ENCODE measurements at places on chromosomes 13 and 19. TPM values are rescaled to one million over a fixed set of nuclear protein-coding genes. Genes with fewer than 3 reads are reported as not detected.
A peak's percentile ranks its signal among the peaks of the same experiment; 100 is the strongest.

Gene SULT2A1
- total RNA-seq = not detected

DNA sequence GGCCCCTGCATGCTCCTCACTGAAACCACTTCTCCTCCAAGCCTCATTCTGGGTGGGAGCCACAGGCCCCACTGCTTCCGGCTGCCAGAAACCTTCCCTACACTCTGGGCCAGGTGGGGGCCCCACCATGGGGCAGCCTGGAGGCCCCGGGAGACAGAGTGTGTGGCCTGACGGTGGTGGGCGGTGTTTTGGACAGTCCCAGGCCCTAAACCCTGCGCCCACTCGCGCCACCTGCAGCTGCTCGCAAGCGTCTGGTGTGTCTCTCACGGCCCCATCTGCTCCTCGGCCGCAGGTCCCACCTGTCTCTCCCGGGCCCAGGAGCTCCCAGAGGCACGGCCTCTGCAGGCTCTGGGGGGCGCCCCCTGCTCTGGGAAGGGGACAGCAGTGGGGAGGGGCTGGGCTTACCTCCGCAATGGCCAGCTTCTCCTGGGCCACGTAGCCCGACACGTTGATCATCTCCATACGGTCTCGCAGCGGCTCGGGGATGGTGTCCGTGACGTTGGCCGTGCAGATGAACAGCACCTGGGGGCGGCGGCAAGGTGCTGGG, 5.6 kb downstream of the RPL36 start:
- H3K4me1 ChIP-seq = peaks cover 9% of the 10 kb centered on the region
- peaks cover 16% of the 10 kb centered on the region for H3K36me3 ChIP-seq
- no peak overlapping the region for H3K27ac ChIP-seq
- H3K4me3 ChIP-seq = peak overlapping the region; percentile 31
- no peak for DNase-seq
- peaks cover 14% of the 10 kb centered on the region for H3K27me3 ChIP-seq

GRCh38 chr13:33183431-33184111, 102.0 kb downstream of the STARD13 start:
- H3K4me1 ChIP-seq = peaks cover 38% of the 10 kb centered on the region
- H3K36me3 ChIP-seq = peaks cover 8% of the 10 kb centered on the region
- DNase-seq = no peak
- H3K4me3 ChIP-seq = no peak overlapping the region
- no peak overlapping the region for H3K27ac ChIP-seq

GRCh38 chr13:41916173-41916954, 44.5 kb downstream of the VWA8 start:
- H3K27ac ChIP-seq = peak overlapping the region; percentile 90
- no peaks in the 10 kb centered on the region for H3K27me3 ChIP-seq
- H3K36me3 ChIP-seq = peaks cover 9% of the 10 kb centered on the region
- no peak overlapping the region for H3K4me3 ChIP-seq
- no peak for DNase-seq
- peaks cover 17% of the 10 kb centered on the region for H3K4me1 ChIP-seq
